ENCODE measurements at places on chromosomes 5 and 9. TPM values are rescaled to one million over a fixed set of nuclear protein-coding genes. Genes with fewer than 3 reads are reported as not detected.

Gene IL31RA
- not detected for total RNA-seq

Gene STK32A
- not detected for total RNA-seq

Gene PLPP7
- total RNA-seq, result 0.30 TPM

Gene LCN12
- total RNA-seq, result 1.1 TPM

Gene DEPDC1B
- 34.2 TPM for total RNA-seq

Gene SLC28A3
- 1.1 TPM for total RNA-seq

Gene FCN2
- not detected for total RNA-seq

Gene ERCC8
- total RNA-seq, result 12.5 TPM

Gene CCDC192
- not detected for total RNA-seq

Gene ECSCR
- total RNA-seq, result 0.83 TPM

Gene IL5
- 0.69 TPM for total RNA-seq

Gene RLN1
- 1.6 TPM for total RNA-seq

Gene ARID3C
- 0.66 TPM for total RNA-seq

Gene TRPM6
- 0.07 TPM for total RNA-seq

DNA sequence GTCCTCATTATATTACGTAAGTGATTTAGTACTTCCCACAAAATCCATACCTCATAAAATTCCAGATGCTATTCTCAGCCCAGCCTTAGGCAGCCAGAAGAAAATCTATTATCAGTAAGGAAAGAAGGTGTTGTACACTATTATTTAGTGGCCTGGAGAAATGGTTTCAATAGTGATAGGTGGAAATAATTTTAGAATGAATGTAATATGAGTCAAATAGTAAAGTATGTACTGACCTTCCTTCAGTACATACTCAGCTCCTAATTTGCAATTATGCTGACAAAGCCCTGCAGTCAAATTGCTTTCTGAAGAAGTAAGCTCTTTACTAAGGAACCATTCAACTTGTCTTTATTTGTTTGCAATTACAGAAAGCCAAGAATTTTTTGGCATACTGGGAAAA lies 409.2 kb downstream of the HTR1A start:
- H3K27ac ChIP-seq, result no peak overlapping the region
- H3K4me3 ChIP-seq, result no peak overlapping the region
- no peaks in the 10 kb centered on the region for H3K4me1 ChIP-seq

DNA sequence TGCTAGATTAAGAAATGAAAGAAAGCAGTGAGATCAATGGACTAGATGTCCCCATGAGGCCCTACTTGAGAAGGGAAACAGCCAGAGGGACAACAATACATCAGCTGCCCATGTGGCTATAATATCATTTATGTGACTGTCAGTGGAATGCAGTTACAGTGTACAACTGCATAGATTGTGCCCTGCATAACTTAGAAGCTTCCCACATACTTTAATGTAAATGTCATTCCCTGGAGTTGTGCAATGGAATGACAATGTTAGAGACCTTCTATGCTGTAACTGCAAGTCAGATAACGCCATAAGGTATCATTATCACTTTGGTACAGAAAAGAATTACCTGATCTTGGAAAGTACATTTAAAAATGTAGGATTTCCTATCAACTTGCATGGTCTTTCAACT lies 67.4 kb downstream of the FBN2 start:
- H3K36me3 ChIP-seq, result no peaks in the 10 kb centered on the region
- H3K27me3 ChIP-seq, result no peaks in the 10 kb centered on the region
- H3K27ac ChIP-seq, result no peak overlapping the region
- H3K4me3 ChIP-seq, result no peak overlapping the region
- no peak for DNase-seq
- H3K4me1 ChIP-seq, result no peaks in the 10 kb centered on the region

DNA sequence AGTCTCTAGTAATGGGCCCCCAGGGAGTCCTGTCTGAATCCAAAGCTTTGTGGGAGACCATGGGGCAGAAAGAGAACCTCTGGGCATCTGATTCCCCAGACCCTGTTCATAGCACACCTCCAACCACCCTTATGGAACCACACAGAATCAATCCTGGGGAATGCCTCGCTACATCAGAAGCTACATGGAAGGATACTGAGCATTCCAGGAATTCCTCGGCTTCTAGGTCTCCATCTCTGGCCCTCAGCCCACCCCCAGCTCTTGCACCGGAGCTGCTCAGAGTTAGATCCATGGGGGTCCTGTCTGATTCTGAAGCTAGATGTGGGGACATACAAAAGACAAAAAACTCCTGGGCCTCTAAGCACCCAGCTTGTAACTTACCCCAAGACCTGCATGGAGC lies 28.4 kb downstream of the VCP start:
- no peak overlapping the region for H3K27ac ChIP-seq
- no peak overlapping the region for H3K4me3 ChIP-seq
- no peaks in the 10 kb centered on the region for H3K4me1 ChIP-seq
- peaks cover 16% of the 10 kb centered on the region for H3K36me3 ChIP-seq
- no peak for DNase-seq
- H3K27me3 ChIP-seq, result no peaks in the 10 kb centered on the region

GRCh38 chr9:6628704-6629103 lies 16.8 kb downstream of the GLDC start:
- H3K27me3 ChIP-seq, result peaks cover 16% of the 10 kb centered on the region
- no peaks in the 10 kb centered on the region for H3K36me3 ChIP-seq
- DNase-seq, result no peak

GRCh38 chr9:124871156-124871561 lies 9.2 kb downstream of the ARPC5L start:
- peak overlapping the region; percentile 98 for H3K27ac ChIP-seq
- DNase-seq, result no peak
- peaks cover 68% of the 10 kb centered on the region for H3K36me3 ChIP-seq
- peaks cover 49% of the 10 kb centered on the region for H3K4me1 ChIP-seq
- H3K4me3 ChIP-seq, result peak overlapping the region; percentile 98
- H3K27me3 ChIP-seq, result no peaks in the 10 kb centered on the region

DNA sequence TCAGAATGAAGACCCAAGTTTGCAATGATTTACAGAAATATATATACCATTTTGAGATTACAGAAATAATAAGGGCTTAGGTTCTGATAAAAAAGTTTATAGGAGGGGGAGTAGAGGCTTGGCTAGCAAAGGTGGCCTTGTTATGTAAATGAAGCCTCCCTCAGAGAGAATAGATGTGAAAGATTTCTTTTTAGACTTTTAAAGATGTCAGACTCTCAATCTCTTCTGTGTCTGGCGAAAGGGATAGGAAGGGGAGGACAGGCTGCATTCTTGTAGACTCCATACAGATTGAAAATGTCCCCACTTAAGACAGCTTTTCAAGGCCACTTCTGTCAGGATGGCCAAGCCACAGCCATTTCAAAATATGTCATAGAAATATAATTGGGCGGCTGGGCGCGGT lies 63.1 kb upstream of the CLINT1 start:
- no peaks in the 10 kb centered on the region for H3K27me3 ChIP-seq
- no peaks in the 10 kb centered on the region for H3K36me3 ChIP-seq
- H3K27ac ChIP-seq, result no peak overlapping the region
- no peak for DNase-seq

DNA sequence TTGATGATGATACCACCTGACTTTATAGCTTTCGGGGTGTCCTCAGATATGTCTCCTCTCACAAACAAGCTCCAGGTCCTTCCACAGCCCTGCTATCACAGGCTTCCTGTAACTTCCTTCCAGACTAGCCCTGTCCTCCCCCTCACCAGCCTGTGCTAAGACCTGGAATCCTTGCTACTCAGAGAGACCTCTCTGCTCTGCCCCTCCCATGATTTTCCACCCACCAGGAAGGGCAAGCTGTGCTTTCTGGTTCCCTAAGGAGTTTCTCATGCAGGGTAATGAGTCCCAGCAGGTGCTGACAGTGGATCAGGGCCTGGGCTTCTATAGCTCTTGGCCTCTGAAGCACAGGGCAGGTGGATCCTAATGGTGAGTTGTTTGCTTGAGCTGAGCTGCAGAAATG lies 86.9 kb downstream of the AOPEP start:
- no peaks in the 10 kb centered on the region for H3K27me3 ChIP-seq
- H3K4me1 ChIP-seq, result peaks cover 7% of the 10 kb centered on the region
- H3K36me3 ChIP-seq, result peaks cover 7% of the 10 kb centered on the region
- DNase-seq, result no peak
- no peak overlapping the region for H3K4me3 ChIP-seq

- no peaks in the 10 kb centered on the region for H3K36me3 ChIP-seq
- peaks cover 11% of the 10 kb centered on the region for H3K27me3 ChIP-seq
- H3K27ac ChIP-seq, result no peak overlapping the region
- no peak overlapping the region for H3K4me3 ChIP-seq
- H3K4me1 ChIP-seq, result peaks cover 5% of the 10 kb centered on the region
These were observed 41.5 kb downstream of the BOD1 start for GRCh38 chr5:173574983-173575382.

- H3K4me1 ChIP-seq, result no peaks in the 10 kb centered on the region
- DNase-seq, result no peak
- no peak overlapping the region for H3K4me3 ChIP-seq
These were observed 172.2 kb downstream of the HSD17B3 start for GRCh38 chr9:96129747-96130146.

GRCh38 chr9:38732885-38733284 lies 13.0 kb upstream of the FAM240B start:
- no peak overlapping the region for H3K4me3 ChIP-seq
- no peak overlapping the region for H3K27ac ChIP-seq
- no peaks in the 10 kb centered on the region for H3K36me3 ChIP-seq
- H3K4me1 ChIP-seq, result no peaks in the 10 kb centered on the region
- DNase-seq, result no peak
- peaks cover 1% of the 10 kb centered on the region for H3K27me3 ChIP-seq

DNA sequence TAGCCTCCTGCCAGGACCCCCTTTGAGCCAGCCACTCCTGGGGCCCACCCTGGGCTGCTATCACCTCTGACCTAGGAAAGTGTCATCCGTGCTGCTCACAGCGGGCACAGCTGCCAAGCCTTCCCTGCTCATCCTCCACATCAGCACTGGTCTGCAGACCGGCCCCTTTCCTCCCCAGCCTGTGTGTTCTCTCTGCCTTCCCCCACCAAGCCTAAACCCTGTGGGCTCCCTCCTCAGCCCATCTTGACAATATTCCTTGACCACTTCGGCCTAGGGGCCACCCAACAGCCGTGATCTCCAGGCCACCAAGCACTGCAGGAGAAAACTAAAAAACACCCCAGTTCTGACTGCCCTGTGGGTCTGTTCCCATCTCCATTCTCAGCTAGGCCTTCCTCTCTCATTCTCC lies 135.1 kb downstream of the DAB2IP start:
- no peak for DNase-seq
- H3K4me1 ChIP-seq, result peaks cover 10% of the 10 kb centered on the region
- H3K36me3 ChIP-seq, result no peaks in the 10 kb centered on the region
- H3K4me3 ChIP-seq, result no peak overlapping the region

- no peak for DNase-seq
- peak overlapping the region; percentile 75 for H3K4me3 ChIP-seq
- H3K27ac ChIP-seq, result peak overlapping the region; percentile 64
- peaks cover 1% of the 10 kb centered on the region for H3K36me3 ChIP-seq
These were observed 980 bp upstream of the RHOBTB3 start for GRCh38 chr5:95730011-95730700.

GRCh38 chr9:108103046-108103693 lies 613.6 kb upstream of the KLF4 start:
- H3K4me1 ChIP-seq, result no peaks in the 10 kb centered on the region
- no peak overlapping the region for H3K4me3 ChIP-seq
- no peaks in the 10 kb centered on the region for H3K36me3 ChIP-seq
- peaks cover 3% of the 10 kb centered on the region for H3K27me3 ChIP-seq

GRCh38 chr5:172906436-172906835 lies 52.8 kb upstream of the RPL26L1 start:
- H3K4me1 ChIP-seq, result peaks cover 2% of the 10 kb centered on the region
- H3K4me3 ChIP-seq, result no peak overlapping the region
- H3K27me3 ChIP-seq, result no peaks in the 10 kb centered on the region
- peaks cover 9% of the 10 kb centered on the region for H3K36me3 ChIP-seq
- H3K27ac ChIP-seq, result no peak overlapping the region
- DNase-seq, result no peak

- no peaks in the 10 kb centered on the region for H3K4me1 ChIP-seq
- DNase-seq, result no peak
- no peaks in the 10 kb centered on the region for H3K36me3 ChIP-seq
- peaks cover 6% of the 10 kb centered on the region for H3K27me3 ChIP-seq
These were observed 475.4 kb downstream of the DMAC1 start for GRCh38 chr9:7324152-7324598.

DNA sequence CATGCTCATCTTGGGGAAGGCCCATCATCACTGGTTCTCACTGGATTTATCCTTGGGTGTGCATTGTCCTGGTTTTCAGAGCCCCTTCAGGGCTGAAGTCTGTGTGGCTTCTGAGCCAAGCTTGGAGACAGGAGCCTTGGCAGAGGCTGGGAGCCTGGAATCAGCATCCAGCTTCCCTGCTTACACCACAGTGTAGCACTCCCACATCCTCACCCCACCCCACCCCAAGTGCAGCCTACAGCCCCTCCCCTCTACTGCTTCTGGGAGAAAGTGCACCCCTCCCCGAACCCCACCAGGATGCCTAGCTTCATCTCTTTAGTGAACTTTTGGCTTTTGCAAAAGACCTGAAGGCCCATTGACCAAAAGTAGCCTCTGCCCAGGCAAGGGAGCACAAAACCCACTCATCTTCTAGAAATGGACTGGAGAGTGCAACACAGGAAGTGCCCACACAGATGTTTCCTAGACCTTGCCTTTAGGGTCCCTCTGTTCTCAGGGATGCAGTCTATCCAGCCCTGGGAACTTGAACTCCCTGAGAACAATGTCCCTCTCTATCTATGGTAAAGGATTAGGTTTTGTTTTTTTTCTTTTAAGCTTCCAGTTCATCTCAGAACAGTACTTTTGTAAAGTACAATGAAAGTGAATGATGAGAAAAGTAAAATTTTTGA lies 189.7 kb downstream of the PALM2AKAP2 start:
- no peak overlapping the region for H3K4me3 ChIP-seq
- peak overlapping the region; percentile 87 for H3K27ac ChIP-seq
- no peaks in the 10 kb centered on the region for H3K27me3 ChIP-seq
- H3K4me1 ChIP-seq, result peaks cover 78% of the 10 kb centered on the region

DNA sequence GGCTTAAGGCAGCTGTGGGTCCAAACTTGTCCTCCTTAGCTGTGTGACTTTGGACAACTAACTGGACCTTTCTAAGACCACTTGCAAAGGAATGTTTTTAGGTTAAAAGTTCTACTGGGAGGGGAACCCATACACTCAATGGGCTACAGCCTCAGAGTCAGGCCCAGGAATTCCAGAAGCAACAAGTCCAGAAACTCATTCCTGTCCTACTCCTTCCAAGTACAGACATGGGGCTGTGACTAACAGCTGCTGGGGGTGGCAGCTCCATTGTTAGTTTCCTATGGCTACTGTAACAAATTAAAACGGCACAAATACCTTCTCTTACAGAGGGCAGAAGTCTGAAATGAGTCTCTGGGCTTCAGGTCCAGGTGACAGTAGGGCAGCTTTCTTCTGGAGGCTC lies 12.4 kb upstream of the AKNA start:
- H3K27me3 ChIP-seq, result no peaks in the 10 kb centered on the region
- H3K4me3 ChIP-seq, result no peak overlapping the region
- no peak for DNase-seq
- no peak overlapping the region for H3K27ac ChIP-seq

GRCh38 chr9:90855208-90855902 lies 53.7 kb downstream of the SYK start:
- no peaks in the 10 kb centered on the region for H3K27me3 ChIP-seq
- H3K4me1 ChIP-seq, result peaks cover 7% of the 10 kb centered on the region
- H3K4me3 ChIP-seq, result no peak overlapping the region
- H3K36me3 ChIP-seq, result no peaks in the 10 kb centered on the region
- H3K27ac ChIP-seq, result no peak overlapping the region

GRCh38 chr5:18375641-18376040 lies 741.4 kb downstream of the TAF11L14 start:
- no peaks in the 10 kb centered on the region for H3K27me3 ChIP-seq
- no peaks in the 10 kb centered on the region for H3K36me3 ChIP-seq
- no peaks in the 10 kb centered on the region for H3K4me1 ChIP-seq
- no peak overlapping the region for H3K27ac ChIP-seq
